ENCODE measurements at places on chromosomes 7 and 10.

- DNase-seq = no peak
Measured at GRCh38 chr10:59807629-59808620, 54.7 kb upstream of the MRLN start.

DNA sequence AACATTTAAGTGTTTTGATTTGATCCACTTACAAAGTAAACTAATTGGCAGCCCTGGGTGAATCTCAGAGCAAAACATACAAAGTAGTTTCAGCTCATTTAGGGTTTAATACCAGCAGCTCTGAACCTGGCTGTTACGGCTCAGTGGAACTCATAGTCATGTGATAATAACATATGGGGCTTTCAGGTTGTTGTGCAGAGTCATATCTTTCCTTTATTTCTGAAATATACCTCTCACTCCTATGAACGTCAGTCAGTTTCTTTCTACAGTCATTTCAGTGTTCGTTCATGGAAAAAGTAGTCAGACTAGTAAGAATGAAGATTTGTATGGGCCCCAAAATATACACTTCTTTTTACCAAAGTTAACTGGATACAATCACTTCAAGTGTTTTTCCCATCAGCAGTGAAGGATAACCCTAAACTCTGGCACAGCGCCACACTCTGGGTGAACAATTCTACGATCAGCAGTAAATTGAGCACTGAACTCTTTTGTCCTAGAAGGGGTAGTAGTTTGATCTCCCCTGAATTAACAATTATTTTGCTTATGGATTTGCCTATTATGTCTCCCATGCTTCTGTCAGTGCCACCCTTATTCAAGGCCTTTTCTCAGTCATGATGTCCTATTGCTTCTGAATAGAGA, 218.6 kb downstream of the THSD7A start:
- no peak for DNase-seq

DNA sequence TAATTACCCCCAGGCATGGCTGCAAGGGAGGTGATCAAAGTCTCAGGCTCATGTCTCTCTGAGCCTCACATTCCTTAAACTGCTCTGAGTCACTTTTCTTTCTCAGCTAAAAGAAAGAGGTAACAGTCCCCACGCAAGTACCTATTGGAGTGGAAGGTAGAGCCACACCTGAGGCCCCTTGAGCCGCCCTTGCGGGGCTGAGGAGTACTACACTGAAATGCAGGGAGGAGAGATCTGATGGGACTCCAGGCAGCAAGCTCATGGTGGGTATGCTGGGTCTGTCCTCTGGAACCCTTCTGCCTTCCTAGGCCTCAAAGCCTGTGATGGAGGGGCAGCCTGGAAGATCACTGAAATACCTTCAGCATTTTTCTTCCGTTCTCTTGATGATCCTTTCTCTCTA, 960.0 kb downstream of the DNAJB9 start:
- no peak for DNase-seq

- peak; percentile 10 for DNase-seq
Measured at GRCh38 chr7:128728598-128728997, 10.6 kb upstream of the CALU start.

GRCh38 chr7:46885167-46885566, 696.7 kb downstream of the TNS3 start:
- no peak for DNase-seq

- no peak for DNase-seq
Measured at GRCh38 chr10:21176934-21177480, 279.9 kb upstream of the NEBL start.

DNA sequence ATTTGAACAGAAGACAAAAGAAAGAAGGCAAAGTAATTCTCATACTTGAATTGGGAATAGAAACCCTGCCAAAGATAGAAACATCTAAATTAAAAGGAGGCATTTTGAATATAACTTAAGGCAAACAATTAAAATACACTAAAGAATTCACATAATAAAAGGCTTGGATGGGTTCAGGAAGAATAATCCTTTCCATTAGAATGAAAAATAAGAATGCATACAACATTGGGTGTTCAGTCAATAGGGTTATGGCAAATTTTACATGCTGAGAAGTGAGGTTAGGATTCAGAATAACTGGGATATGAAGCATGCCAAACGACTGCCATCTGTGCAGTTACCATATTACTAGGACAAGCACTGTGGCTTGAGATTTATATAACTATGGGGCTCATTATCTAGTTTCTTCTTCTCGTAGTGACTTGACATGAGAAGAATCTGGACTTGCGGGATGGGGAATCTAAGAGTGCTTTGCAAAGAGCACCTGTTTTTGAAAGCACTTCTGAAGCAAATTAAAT, 326.5 kb downstream of the THSD7A start:
- no peak for DNase-seq

- no peak for DNase-seq
Measured at GRCh38 chr7:55538538-55538937, 33.8 kb downstream of the VOPP1 start.

DNA sequence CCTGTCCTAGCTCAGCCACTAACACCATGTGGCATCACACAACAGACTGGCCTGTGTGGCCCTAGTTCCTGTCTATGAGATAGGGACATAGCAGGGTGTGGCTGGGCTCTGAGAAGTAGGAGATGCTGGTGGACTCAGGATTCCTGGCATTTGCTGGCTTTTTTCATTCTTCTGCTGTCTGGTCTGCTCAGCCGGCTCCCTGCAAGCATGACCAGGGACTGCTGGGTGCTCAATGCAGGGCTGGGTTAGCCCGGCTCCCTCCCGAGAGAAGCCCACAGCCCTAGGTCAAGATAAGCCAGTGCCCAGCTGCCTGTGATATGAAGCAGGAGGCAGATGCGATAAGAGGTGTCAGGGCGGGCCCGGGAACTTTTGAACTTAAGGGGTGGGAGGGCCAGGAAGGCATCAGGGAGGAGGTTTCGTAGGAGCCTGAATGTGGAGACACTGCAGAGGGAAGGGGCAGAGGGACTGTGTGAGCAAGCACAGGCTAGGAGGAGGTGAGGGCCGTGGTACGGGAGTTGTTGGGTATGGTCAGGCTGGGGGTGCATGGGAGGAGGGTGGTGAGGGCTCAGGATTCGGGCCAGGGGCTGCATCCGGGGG, 3.5 kb downstream of the AQP1 start:
- no peak for DNase-seq

DNA sequence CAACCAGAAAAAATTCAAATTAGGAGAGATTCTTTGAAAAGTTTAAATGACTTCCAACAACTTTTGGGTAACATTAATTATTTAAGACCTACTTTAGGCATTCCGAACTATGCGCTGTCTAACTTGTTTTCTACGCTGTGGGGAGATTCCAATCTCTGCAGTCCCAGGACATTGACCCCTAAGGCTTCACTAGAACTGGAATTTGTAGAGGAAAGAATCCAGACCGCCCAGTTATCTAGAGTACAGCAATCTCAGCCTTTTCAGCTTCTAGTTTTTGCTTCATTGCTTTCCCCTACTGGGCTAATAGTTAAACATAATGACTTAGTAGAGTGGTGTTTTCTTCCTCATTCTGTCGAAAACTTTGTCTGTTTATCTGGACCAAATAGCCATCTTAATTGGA, 14.9 kb upstream of the DDC start:
- DNase-seq = no peak

- no peak for DNase-seq
Measured at GRCh38 chr10:29858702-29859267, 200.6 kb downstream of the JCAD start.

DNA sequence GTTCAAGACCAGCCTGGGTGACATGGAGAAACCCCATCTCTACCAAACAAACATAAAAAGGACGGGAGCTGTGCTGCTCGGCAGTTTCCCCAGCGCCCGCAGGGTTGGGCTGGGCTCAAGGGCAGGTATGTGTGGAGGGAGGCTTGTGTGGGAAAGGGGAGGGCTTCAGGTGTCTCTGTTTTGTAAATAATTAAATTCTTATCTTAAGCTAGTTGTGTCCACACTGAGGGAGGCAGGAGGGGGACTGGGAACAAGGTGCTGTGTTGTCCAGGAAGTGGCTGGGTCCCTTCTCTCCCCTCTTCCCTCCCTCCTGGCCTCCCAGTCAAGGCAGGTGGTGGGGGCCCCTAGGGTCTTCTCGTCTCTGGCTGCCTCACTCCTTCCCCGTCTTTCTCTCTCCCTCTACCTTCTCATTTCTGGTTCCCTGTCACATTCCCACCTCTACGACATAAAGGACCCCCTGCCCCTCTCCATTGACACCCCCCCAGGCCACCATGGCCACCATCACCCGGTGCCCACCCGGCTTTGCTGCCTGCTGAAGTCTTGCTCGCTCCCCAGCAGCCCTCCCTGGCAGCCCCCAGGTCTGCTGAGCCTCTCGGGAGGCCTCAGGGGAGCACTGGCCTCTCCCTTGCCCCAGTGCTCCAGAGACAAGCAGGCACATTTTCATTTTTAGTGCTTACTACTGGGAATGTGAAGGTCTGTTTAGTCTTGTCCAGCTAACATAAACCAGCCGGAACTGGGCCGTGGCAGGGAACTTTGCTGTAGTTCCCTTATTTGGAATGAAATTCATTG, 19.3 kb downstream of the NEURL1 start:
- no peak for DNase-seq

GRCh38 chr10:11411926-11412545, 199.4 kb downstream of the USP6NL start:
- DNase-seq = no peak

- no peak for DNase-seq
Measured at GRCh38 chr7:32579776-32580175, 84.5 kb downstream of the AVL9 start.

DNA sequence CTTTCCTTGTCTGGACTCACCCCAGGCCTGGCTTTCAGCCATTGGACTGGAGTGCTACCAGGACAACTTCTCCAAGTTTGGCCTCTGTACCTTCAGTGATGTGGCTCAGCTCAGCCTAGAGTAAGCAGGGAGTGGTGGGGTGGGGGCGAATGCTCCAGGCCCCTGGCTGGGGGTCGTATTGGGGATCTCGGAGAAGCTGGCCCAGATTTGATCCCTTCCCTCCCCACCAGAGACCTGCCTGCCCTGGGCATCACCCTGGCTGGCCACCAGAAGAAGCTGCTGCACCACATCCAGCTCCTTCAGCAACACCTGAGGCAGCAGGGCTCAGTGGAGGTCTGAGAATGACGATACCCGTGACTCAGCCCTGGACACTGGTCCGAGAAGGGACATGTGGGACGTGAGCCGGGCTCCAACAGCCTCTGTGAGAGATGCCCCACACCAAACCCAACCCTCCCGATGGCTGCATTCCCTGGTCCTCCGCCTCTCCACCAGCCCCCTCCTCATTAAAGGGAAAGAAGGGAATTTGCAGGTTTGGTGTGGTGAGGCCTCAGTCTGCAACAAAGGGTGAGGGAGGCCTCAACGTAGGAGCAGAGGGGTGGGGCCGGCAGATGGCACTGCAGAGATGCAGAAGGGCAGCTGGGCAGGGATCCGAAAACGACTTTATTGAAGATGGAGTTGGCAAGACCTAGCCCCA, 14.8 kb downstream of the TRPV6 start:
- DNase-seq = no peak

- no peak for DNase-seq
Measured at GRCh38 chr7:98049034-98049433, 57.6 kb upstream of the LMTK2 start.

GRCh38 chr10:43296320-43296719, 29.5 kb upstream of the RASGEF1A start:
- DNase-seq = no peak

DNA sequence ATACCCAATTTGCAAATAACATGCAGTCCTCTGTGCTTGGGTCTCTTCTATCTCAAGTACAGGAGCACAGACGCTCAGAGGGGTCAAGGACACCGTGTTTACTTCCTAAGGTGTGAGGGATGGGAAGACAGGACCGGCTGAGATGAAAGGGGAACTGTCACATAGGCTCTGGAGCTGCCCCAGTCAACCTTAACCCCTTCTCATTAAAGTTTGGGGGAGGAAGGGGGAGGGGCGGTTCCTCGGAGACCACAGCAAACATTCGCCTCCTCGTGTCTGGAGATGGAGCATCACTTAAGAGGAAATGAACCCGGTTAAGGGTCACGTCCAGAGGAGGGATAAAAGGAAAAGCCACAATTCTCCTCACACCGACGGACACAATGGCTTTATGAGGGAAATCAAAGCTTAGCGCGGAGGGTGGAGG, 1.1 kb downstream of the SH3PXD2A start:
- no peak for DNase-seq

DNA sequence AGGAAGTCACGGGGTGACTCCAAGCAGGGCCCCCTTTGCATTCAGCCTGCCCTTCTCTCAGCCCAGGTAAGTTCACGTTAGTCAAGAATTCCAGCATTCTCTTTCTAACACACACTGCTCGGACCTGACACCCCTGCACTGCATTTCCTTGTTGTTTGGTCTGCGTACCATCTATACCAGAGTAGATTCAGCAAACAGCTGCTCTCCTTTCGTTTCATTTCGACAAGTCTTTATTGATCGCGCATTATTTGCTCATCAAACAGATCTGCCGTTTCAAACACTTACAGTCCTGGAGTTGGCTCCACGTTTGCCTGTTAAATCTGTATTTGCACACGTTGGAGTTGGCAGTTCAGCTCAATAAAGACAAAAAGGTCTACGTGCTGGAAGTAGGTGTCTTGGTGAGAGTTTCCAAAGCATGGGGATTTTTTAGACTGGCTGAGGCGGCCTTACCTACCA, 495.1 kb downstream of the RPS24 start:
- no peak for DNase-seq

DNA sequence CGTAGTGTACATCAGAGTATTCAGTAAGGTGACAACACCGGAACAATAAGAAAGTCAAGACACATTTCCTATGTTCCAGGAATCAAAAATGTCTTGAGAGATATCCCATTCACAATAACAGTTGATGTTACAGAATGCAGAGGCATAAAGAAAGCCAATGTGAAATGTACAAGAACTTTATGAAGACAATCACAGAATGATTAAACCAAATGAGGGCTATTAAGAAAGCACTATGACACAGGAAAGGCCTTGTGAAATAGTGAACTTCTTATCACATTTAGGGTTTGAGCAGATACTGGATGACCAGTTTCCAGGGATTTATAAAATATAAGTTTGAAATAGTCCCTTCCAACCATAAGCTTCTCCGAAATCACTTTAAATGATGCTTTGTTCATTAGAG, 52.7 kb downstream of the VWDE start:
- no peak for DNase-seq

- DNase-seq = no peak
Measured at GRCh38 chr10:69303632-69304051, 25.3 kb downstream of the HK1 start.

DNA sequence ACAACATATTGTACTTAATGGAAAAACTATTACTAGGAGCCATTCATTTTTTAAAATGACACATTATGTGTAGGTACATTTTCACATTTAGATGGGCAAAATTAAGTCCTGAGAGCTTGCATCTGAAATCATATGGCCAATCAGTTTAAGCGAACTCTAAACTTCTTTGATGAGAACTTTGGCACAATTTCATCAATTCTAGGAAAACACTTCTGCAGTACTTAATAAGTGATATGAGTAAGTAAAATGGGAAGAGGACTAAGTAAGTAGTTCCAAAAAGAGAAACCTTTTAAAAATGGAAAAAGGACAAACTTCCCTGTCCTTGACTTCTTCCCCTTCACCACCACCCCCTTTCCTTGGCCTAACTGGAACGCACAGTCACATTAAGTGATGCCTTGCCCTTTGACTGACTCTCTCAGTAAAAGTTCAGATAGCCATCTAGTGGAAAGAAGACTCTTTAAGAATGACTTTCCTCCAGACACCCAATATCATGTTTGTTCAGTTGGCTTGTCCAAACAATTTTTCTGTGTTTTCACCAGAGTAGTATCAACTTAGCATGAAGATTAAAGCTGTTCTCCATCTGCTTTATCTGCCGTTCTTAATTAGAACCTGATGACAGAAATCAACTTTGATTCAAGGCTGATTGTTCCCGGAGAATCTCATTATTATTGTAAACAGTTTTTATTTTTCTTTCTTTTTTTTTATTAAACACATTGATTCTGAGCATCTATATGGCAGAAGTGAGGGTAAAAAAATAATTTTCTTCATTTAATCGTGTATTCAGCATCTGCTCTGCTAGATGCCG, 45.1 kb downstream of the CNNM2 start:
- DNase-seq = peak; percentile 18
